Heart left ventricle (tissue), 16 donors: ENCODE measurements at places on chromosomes 11 and 22. TPM values are rescaled to one million over a fixed set of nuclear protein-coding genes. Genes with fewer than 3 reads are reported as not detected.

DNA sequence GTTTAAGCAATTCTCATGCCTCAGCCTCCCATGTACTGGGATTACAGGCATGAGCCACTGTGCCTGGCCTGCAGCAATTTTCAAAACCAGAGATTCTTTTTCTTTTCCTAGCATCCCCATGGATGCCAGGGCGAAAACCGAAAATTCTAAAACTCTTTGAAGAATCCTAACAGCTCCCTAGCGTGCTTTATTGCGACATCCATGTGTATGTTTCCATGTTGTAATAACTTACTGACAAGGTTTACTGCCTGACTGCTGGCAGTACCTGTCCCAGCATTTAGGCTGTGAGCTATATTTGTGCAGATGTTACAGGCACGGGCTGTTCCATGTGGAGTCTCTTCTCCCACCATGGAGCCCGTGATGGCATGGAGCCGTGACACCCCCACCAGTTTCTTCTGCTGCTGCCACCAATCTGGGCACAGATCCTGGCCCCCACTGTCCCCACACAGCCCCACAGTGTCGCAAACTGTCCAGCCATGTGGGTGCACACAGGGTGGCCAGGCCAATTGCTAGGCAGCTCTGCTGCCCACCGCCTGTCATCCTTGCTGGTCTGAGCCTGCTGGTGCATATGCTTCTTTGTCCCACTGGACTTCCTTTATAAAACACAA, 7.1 kb upstream of the TAB1 start:
- peaks cover 4% of the 10 kb centered on the region for H3K4me1 ChIP-seq
- H3K27ac ChIP-seq, result no peak overlapping the region
- no peaks in the 10 kb centered on the region for H3K27me3 ChIP-seq
- H3K4me3 ChIP-seq, result no peak overlapping the region

- peak overlapping the region; percentile 78 for H3K4me3 ChIP-seq
- peaks cover 22% of the 10 kb centered on the region for H3K4me1 ChIP-seq
- peak overlapping the region; percentile 100 for H3K27ac ChIP-seq
- no peak for DNase-seq
- no peaks in the 10 kb centered on the region for H3K36me3 ChIP-seq
Measured at GRCh38 chr11:9461760-9462134, 935 bp downstream of the ZNF143 start.

DNA sequence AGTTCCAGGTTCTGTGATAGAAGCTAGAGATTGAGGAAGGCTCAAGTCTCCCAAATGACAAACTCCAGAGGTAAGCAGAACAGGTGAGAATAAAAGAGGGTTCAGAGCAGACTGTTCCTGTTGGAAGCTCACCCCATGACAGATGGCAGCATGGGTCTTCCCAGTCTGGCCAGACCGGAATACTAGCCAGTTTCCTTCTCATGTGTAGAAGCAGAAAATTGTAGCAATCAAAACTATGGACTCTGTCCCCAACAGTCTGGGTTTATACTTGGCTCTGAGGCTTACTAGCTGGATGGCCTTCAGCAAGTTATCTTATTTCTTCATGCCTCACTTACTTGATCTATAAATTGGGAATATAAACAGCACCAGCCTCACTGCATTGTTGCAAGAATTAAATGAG, 494.8 kb downstream of the MN1 start:
- H3K36me3 ChIP-seq, result no peaks in the 10 kb centered on the region
- no peaks in the 10 kb centered on the region for H3K27me3 ChIP-seq
- no peak overlapping the region for H3K27ac ChIP-seq

- no peaks in the 10 kb centered on the region for H3K27me3 ChIP-seq
- H3K36me3 ChIP-seq, result no peaks in the 10 kb centered on the region
- no peak overlapping the region for H3K4me3 ChIP-seq
- H3K4me1 ChIP-seq, result no peaks in the 10 kb centered on the region
Measured at GRCh38 chr22:22913989-22914388, 26.4 kb downstream of the IGLL5 start.

Gene PYGM
- 167 TPM for total RNA-seq

GRCh38 chr11:62694455-62695167, 5.3 kb upstream of the LRRN4CL start:
- H3K27ac ChIP-seq, result no peak overlapping the region
- DNase-seq, result peak; percentile 80
- H3K4me3 ChIP-seq, result no peak overlapping the region
- H3K27me3 ChIP-seq, result no peaks in the 10 kb centered on the region
- H3K36me3 ChIP-seq, result peaks cover 55% of the 10 kb centered on the region
- H3K4me1 ChIP-seq, result no peaks in the 10 kb centered on the region

Gene TMEM135
- 14.7 TPM for total RNA-seq

DNA sequence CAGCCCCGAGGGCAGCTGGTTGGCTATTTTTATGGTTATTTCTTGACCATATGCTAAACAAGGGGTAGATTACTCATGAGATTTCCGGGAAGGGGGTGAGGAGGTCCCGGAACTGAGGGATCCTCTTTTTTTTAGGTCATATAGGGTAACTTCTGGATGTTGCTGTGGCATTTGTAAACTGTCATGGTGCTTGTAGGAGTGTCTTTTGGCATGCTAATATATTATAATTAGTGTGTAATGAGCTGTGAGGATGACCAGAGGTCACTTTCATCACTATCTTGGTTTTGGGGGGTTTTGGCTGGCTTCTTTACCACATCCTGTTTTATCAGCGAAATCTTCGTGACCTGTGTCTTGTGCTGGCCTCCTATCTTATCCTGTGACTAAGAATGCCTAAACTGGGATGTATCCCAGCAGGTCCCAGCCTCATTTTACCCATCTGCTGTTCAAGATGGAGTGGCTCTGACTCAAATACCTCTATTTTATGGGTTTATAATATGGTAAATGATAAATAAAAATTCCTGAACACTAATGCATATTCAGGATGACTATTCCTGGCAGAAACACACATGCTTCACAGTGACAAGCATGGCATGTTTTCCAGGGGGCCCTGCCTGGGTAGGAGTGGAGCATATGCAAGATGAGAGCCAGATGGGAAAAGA, 11.2 kb downstream of the KREMEN1 start:
- H3K4me3 ChIP-seq, result no peak overlapping the region
- H3K27ac ChIP-seq, result no peak overlapping the region
- no peaks in the 10 kb centered on the region for H3K36me3 ChIP-seq
- no peaks in the 10 kb centered on the region for H3K4me1 ChIP-seq
- DNase-seq, result no peak

Gene RFPL3
- not detected for total RNA-seq

DNA sequence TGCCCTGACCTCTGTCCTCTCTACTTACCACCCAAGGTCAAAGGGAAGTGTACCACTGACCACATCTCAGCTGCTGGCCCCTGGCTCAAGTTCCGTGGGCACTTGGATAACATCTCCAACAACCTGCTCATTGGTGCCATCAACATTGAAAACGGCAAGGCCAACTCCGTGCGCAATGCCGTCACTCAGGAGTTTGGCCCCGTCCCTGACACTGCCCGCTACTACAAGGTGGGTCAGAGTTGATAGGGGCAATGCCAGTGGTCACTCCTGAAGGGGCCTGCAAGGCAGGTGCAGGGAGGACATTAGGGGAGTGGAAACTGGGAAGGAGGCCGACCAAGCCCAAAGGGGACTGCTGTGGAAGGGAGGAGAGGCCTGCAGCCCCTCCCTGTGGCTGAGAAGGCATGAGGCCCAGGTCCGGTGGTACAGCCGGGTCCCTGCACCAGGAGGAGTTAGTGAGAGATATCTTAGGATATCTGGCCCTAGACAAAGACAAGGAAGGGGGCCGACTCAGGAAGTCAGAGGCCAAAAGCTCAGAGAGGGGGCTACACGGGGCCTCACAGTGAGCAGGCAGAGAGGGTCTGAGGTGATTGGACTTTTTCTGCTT, 17.9 kb downstream of the POLR3H start:
- H3K4me1 ChIP-seq, result peaks cover 53% of the 10 kb centered on the region
- no peak overlapping the region for H3K4me3 ChIP-seq
- DNase-seq, result no peak
- H3K27ac ChIP-seq, result peak overlapping the region; percentile 81

DNA sequence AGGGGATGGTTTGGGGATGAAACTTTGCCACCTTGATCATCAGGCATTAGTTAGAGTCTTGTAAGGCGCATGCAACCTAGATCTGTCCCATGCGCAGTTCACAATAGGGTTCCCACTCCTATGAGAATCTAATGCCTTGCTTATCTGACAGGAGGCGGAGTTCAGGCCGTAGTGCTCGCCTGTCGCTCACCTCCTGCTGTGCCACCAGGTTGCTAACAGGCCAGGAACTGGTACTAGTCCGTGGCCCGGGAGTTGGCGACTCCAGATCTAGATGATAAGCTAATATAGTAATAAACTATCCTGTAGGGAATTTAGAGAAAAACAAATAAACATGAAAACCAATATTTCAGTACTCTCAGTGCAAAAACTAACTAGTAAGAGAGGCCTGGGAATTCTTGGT, 155.4 kb upstream of the ANO5 start:
- no peaks in the 10 kb centered on the region for H3K4me1 ChIP-seq
- H3K27me3 ChIP-seq, result no peaks in the 10 kb centered on the region
- H3K27ac ChIP-seq, result no peak overlapping the region
- DNase-seq, result no peak

DNA sequence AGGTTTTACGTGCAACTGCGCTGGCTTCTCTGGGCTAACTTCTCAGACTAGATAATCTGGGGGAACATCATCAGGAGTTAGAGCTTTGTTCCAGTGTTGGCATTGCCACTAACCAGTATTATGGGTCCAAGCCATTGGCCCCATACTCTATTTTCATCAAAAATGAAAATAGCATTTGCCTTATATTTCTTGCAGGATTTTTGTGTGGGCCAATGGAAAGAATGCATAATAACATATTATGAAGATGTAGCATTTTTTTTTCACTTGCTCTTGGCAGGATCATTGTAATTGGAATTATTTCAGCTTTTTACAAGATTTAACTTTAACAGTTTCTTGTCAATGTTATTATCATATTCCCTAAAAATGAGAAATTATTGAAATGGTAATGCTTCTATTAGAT, 16.1 kb downstream of the ARHGAP42 start:
- no peaks in the 10 kb centered on the region for H3K36me3 ChIP-seq
- no peak overlapping the region for H3K4me3 ChIP-seq
- no peaks in the 10 kb centered on the region for H3K27me3 ChIP-seq
- no peak overlapping the region for H3K27ac ChIP-seq

GRCh38 chr11:110921742-110922521, 209.7 kb upstream of the ARHGAP20 start:
- no peak overlapping the region for H3K27ac ChIP-seq
- no peaks in the 10 kb centered on the region for H3K4me1 ChIP-seq
- DNase-seq, result no peak
- H3K36me3 ChIP-seq, result no peaks in the 10 kb centered on the region
- no peaks in the 10 kb centered on the region for H3K27me3 ChIP-seq
- H3K4me3 ChIP-seq, result no peak overlapping the region

DNA sequence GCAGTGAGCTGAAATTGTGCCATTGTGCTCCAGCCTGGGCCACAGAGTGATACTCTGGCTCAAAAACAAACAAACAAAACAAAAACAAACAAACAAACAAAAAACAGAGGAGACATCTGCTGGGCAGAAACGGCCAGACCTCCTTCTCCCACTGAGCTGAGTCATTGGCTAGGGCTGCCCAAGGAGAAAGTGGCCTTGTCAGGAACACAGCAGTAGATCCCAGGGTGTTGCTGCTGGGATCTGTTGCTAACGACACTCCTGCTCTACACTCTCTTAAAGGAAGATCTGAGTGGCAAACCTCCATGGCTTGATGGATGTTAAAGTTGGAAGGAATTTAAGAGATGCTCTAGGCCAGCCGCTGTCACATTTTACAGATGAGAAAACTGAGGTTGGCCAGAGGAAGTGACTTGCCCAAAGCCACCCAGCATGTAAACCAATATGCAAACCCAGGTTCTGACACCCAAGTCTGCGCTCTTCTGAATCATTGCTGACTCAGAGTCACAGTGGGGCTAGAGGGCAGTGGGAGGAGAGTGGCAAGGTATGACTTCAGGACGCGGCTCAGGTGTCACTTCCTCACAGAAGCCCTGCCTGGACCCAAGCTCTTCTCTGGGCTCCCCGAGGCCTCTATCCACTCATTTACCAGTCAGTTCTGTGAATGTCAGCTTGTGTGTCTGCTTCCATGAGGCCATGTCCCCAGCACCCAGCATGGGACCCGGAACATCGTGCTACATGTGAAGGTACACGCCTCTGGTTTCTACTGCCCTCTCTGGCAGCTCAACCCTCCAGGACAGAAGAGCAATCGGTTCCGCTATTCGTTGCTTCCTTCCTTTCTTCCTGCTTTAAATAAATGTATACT, 11.3 kb upstream of the GDPD5 start:
- no peak overlapping the region for H3K27ac ChIP-seq
- H3K4me3 ChIP-seq, result no peak overlapping the region
- peaks cover 7% of the 10 kb centered on the region for H3K4me1 ChIP-seq
- no peaks in the 10 kb centered on the region for H3K36me3 ChIP-seq
- DNase-seq, result no peak
- H3K27me3 ChIP-seq, result no peaks in the 10 kb centered on the region

GRCh38 chr11:46108751-46109150, 12.5 kb downstream of the PHF21A start:
- no peaks in the 10 kb centered on the region for H3K27me3 ChIP-seq
- peaks cover 48% of the 10 kb centered on the region for H3K4me1 ChIP-seq
- DNase-seq, result no peak
- H3K4me3 ChIP-seq, result no peak overlapping the region

- no peaks in the 10 kb centered on the region for H3K27me3 ChIP-seq
- H3K4me3 ChIP-seq, result peak overlapping the region; percentile 100
- peak; percentile 95 for DNase-seq
- peaks cover 7% of the 10 kb centered on the region for H3K4me1 ChIP-seq
- peak overlapping the region; percentile 89 for H3K27ac ChIP-seq
- H3K36me3 ChIP-seq, result peaks cover 6% of the 10 kb centered on the region
Measured at GRCh38 chr11:844693-845644, 2.3 kb downstream of the TSPAN4 start.

DNA sequence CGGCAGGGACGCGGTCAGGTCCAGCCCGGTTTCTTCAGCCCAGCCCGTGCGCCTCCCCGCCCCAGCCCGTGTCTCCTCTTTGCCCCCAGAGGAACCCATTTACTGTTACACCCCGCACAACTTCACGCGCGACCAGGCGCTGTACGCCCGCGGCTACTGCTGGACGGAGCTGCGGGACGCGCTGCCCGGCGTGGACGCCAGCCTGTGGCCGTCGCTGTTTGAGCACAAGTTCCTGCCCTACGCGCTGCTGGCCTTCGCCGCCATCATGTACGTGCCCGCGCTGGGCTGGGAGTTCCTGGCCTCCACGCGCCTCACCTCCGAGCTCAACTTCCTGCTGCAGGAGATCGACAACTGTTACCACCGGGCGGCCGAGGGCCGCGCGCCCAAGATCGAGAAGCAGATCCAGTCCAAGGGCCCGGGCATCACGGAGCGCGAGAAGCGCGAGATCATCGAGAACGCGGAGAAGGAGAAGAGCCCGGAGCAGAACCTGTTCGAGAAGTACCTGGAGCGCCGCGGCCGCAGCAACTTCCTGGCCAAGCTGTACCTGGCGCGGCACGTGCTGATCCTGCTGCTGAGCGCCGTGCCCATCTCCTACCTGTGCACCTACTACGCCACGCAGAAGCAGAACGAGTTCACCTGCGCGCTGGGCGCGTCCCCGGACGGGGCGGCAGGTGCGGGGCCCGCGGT, 6.5 kb downstream of the PANX2 start:
- no peaks in the 10 kb centered on the region for H3K4me1 ChIP-seq
- H3K36me3 ChIP-seq, result no peaks in the 10 kb centered on the region
- no peak overlapping the region for H3K27ac ChIP-seq
- H3K27me3 ChIP-seq, result peaks cover 9% of the 10 kb centered on the region

Gene ANAPC15
- 48.7 TPM for total RNA-seq

Gene IGSF22
- total RNA-seq, result 0.82 TPM
